SHP77 (cell line): ENCODE measurements at places on chromosomes 7 and 10.

DNA sequence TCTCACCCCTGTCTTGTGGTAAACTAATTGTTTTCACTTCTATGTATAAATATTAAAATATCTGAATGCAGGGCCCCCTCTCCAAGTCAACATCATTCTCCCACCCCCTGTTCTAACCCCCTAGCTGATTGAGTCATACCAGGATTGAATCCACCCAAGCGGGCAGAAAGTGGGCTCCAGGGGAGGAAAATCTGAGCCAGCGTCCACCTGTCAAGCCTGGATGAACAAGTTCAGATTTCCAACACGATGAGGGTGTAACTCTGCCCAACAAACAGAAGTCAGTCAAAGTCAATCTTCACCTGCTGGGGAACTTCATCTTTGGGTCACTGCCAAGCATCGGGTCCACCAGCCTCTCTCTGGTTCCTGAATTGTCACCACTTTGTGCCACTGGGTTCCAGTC is 162.9 kb upstream of the CELF2 start:
- no peak for DNase-seq

- DNase-seq, result no peak
These were observed 363.3 kb upstream of the MBL2 start for GRCh38 chr10:53135897-53136253.

- no peak for DNase-seq
These were observed 26.0 kb upstream of the WIPF3 start for GRCh38 chr7:29780346-29780745.

DNA sequence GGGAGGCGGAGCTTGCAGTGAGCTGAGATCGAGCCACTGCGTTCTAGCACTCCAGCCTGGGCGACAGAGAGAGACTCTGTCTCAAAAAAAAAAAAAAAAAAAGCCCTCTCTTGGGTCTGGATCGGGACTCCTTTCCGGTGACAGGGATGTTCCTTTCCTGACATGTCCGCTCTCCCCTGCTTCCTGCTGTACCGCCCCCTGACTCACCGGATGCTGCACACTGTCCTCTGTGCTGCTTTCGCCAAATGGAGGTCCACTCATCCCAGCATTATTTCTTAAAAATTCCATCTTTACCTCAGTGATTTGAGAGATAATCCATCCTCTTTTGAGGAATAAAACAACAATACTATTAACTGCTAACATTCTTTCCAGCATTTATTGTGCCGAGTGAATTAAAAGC is 113.8 kb upstream of the EEPD1 start:
- DNase-seq, result no peak

- DNase-seq, result peak; percentile 23
These were observed 59.8 kb downstream of the CSGALNACT2 start for GRCh38 chr10:43197834-43198681.

DNA sequence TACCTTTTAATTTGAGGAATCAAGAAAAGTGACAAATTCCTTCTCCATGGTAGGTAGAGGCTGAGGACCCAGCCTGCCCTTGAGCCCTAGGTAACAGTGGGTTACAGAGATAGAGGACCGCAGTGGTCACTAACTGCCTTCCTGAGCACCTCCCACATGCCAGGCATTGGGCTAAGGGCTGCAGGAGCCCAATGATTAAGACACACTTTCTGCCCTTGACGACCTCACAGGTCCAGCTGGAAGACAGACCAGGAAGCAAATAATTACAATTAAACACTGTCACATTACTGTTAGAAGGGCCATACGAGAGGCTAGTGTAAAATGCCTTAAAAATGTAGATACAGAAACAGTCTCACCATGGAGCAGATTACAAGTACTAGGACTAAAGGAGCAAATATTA is 156.8 kb upstream of the NFE2L3 start:
- no peak for DNase-seq

DNA sequence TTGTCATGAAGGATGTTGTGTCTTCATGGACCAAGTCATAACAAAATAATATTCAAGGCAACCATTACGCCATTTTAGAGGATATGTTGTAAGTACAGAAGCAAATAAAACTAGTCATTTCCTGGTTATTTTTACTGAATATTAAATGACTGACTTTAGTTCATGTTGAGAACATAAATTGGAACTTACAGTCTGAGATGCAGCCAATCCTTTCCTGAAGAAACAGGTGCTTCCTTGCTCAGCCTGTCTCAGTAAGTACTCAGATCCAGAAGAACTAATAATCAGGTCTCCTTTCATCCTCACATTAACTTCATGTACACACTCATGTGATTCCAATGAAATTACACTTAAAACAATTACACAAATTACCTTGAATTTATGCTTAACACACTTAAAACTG is 12.3 kb downstream of the SEMA3A start:
- no peak for DNase-seq

- peak; percentile 88 for DNase-seq
These were observed 83.0 kb upstream of the DNAJB6 start for GRCh38 chr7:157253850-157254249.

GRCh38 chr10:69455006-69455763 is 3.9 kb downstream of the TSPAN15 start:
- no peak for DNase-seq

- DNase-seq, result no peak
These were observed 54.8 kb downstream of the DAGLB start for GRCh38 chr7:6392712-6393666.

DNA sequence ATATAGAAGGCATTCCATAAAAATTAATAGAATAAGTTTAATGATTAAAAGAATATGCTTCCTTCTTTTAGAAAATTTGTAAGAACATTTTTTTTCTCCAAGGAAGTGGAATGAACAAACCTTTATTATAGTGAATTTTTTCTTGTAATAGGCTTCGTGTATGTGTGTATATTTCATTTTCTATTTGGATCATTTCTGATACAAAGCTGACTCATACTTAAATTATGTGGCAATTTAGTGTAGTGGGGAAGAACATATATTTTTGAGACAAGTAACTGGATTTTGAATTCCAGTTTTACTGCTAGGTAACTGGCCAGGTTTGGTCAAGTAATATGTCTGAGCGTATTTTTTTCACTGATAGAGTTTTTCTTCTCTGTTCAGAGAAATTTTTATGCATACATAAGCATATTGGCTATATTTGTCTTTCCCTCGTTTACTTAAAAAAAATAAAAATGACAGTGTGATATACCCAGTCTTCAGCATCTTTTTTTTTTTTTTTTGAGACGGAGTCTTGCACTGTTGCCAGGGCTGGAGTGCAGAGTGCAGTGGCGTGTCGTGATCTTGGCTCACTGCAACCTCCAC is 50.8 kb downstream of the CDK13 start:
- no peak for DNase-seq

GRCh38 chr10:114430688-114431413 is 26.5 kb upstream of the AFAP1L2 start:
- no peak for DNase-seq

DNA sequence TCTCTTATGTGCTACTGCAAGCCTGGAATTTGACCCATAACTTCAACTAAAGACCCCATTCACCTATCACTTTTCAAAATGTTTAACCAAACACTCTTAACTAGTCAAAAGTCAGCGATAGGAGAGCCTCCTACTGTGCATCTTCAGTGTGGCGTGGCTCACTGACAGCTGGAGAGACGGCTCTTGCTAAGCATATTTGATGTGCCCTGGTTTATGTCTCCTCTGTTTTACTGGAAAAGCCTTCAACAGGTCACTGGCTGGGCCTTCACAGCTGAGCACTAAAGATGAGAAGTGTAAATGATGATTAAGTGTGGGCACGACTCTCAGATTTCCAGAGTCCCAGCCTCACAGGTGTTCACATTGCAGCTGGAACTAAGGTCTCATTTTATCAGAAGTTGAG is 472.1 kb downstream of the SEMA3D start:
- peak; percentile 24 for DNase-seq

DNA sequence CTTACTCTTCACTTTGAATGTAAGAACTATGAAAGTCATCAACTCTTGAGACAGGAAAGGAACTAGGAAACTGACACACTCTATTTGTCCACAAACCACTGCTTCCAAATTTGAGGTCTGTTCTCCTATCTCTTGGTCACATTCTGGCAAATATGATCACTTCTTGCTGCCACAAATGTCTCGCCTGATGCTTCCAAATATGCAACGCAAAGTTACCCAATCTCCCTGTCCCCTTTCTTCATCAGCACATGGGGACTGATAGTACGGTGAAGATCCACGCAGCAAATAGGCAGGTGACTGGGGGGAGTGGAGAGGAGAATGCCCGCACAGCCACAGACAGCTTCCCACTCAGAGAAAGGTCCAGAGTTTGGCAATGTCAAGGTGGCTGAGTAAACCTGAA is 92.6 kb upstream of the TCF7L2 start:
- no peak for DNase-seq

DNA sequence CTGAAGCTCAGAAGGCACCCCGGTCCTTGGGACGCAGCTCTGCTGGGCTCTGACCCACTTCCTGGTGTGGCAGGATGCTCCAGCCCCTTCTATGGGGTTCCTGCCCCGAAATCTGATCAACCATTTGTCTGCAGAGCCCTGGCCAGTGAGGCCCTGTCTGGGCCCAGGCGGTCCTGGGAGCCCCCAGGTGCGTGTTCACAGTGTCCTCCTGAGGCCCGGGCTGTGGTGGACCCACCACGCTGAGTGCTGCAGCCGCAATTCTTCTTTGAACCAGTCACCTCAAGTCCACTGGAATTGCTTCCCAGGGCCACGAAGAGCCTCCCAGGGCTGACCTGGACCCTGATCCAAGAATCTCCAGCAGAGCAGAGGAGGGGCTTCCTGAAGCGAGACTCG is 19.1 kb downstream of the KNDC1 start:
- DNase-seq, result no peak

DNA sequence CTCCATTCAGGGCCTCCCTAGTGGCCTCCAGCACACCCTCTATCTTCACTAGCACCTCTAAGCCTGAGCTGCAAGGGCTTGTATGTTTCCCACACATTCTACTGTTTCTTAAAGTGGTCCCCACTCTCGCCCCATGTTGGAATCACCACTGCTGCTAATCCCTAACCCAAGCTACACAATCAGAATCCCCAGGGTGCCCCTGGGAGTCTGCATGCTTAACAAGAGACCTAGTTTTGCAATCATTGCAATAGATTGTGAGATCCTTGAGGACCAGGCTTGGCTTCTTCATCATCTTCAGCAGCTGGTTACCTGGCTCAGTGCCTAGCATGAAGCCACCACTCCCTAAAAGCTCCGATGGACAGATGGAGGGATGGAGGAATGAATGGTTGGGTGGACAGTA is 113.9 kb downstream of the MYOF start:
- DNase-seq, result no peak

GRCh38 chr7:143458263-143458662 is 15.0 kb downstream of the TAS2R60 start:
- no peak for DNase-seq

- DNase-seq, result no peak
These were observed 17.6 kb upstream of the AKR1C3 start for GRCh38 chr10:5076615-5077014.

DNA sequence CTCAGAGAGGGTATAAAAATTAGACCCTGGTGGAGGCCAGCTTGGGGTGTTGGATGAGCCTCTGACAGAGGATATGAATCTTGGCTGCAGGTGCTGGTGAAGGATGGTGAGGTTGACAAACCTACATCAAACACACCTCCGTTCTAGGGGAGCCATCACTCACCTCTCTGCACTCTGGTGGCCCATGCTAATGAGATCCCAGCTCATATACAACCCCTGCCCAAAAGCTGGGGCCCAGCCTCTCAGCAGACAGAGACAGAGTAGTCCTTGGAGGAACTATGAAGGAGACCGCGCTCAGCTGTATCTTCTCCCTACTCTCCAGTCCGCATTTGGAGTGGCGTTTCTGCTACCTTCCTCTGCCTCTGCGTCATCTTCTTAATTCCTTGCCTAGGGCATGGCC is 83.1 kb upstream of the SORCS3 start:
- no peak for DNase-seq

DNA sequence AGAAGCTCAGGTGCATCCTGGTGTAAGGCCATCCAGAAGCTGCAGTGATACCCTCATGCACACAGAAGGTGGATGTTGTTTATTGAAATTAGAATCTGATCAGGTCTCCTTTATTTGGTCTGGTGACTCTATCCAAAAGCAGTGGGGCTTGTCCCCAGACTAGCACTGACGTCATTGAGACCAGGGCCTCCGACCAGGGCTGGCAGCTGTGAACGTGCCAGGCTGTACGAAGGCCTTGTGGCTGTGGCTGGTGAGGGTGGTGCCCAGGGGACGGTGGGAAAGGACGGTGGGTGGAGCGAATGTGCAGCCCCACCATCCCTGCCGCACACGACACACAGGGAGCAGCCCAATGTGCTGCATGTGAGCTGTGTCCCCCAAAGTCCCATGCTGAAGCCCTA is 160.0 kb downstream of the ADARB2 start:
- no peak for DNase-seq

GRCh38 chr7:12303495-12303894 is 92.4 kb downstream of the TMEM106B start:
- no peak for DNase-seq

DNA sequence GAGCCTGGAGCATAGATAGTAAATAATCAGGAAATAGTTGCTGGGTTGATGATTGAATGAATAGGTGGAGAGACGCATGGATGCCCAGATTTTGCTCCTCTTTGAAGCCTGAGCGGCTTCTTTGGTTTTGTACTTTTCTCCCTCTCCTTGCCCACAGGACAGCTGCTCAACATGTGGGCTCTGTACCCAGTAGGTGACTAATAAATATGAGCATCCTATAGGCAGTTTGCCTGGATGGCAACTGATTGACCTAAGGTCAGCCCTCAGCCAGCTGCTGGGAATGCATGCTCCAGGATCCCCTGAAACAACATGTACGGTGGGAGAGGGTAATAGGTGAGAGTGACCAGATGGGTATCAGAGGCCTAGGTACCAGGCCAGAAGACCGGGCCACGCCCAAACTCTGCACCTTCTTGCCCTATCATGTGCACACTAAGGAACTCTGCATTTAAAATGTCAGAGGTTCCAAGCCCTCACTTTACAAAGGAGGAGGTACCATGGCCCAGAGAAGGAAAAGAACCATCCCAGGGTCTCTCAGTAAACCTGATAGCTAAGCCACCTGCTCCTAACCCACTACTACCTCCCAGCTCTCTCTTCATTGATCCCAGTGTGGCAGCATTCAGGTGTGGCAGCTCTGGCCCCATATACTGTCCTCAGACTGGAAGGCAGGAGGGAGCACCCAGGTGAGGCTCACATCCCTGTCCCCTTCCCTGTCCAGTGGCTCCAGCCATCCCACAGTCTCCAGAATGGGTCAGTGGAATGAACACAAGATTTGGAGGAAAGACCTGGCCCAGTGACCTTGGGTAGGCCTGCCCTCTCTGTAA is 2.7 kb upstream of the ZCCHC24 start:
- DNase-seq, result no peak

GRCh38 chr7:87144173-87144657 is 8.0 kb upstream of the DMTF1 start:
- no peak for DNase-seq

DNA sequence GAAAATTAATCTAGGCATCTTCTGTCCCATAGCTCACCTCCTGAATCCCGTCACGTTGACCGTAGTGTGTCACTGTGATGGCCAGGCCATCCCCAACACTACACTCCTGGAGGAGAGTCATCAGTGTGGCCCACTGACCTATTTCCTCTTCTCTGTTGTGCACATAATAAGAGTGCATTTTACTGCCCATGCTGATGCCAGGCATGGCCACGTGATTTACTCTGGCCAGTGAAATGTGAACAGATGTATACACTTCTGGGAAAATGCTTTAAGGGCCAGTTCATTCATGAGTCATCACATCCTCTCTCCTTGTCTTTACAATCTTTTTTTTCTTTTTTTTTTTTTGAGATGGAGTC is 101.9 kb upstream of the PIP4K2A start:
- DNase-seq, result peak; percentile 29

- peak; percentile 2 for DNase-seq
These were observed 20.6 kb downstream of the HTR5A start for GRCh38 chr7:155090684-155091083.

- no peak for DNase-seq
These were observed 181.2 kb downstream of the TWIST1 start for GRCh38 chr7:18936265-18936664.
